ENCODE measurements at places on chromosomes 11 and 22.
A peak's percentile ranks its signal among the peaks of the same experiment; 100 is the strongest.

GRCh38 chr11:119167933-119168332, 592 bp upstream of the NLRX1 start:
- H3K27ac ChIP-seq, result peak overlapping the region; percentile 69
- DNase-seq, result no peak
- H3K27me3 ChIP-seq, result no peaks in the 10 kb centered on the region
- H3K36me3 ChIP-seq, result peaks cover 8% of the 10 kb centered on the region
- H3K4me3 ChIP-seq, result peak overlapping the region; percentile 87
- no peaks in the 10 kb centered on the region for H3K4me1 ChIP-seq

- H3K4me3 ChIP-seq, result peak overlapping the region; percentile 98
- H3K27me3 ChIP-seq, result no peaks in the 10 kb centered on the region
- no peak for DNase-seq
Observed at GRCh38 chr11:126281666-126282175, 1.2 kb upstream of the TIRAP start.

DNA sequence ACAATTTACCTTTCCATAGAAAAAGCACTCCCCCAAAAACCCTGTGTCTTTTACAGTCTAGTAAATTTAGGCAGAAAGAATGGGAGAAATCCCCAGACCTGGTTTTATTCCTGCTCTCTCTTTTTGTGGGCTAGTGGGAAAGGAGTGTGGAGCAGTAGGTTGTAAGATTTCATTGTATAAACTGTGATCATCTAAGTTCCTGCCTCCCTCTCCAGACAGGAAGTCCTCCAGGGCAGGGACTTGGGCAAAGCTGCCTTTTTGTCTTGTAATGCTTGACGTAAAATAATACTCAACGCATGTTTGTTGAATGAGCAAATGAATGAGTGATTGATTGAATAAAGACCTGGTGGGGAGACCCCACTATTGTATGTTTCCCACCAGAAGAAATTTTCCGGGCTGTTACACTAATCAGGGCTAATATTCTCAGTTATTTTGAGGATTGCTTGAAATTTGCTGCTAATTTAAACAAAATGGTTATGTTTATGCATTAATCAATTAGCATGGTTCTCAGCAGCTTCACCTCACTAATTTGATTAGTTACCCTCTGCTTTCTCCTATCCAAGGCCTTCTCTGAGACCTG, 36.3 kb downstream of the CSNK2A3 start:
- no peaks in the 10 kb centered on the region for H3K4me1 ChIP-seq
- no peaks in the 10 kb centered on the region for H3K36me3 ChIP-seq
- H3K27me3 ChIP-seq, result peaks cover 22% of the 10 kb centered on the region
- no peak for DNase-seq
- H3K4me3 ChIP-seq, result no peak overlapping the region

DNA sequence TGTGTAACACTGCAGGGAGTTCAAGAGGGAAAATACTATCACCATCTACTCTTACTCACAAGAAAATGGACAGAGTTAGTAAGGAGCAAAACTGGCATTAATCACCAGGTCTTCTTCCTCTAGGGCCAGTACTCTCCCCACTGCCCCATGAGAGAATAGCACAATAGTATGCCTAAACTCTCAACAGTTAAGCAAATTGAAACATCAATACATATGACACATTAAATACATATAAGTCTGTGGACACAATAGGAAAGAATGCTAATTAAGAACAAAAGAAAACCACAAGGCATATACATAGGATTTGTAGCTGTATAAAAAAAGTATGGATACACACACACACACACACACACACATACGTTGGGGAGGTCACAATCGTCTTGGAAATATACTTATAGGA, 197.9 kb upstream of the BDNF start:
- no peak overlapping the region for H3K27ac ChIP-seq
- H3K4me3 ChIP-seq, result no peak overlapping the region
- H3K4me1 ChIP-seq, result no peaks in the 10 kb centered on the region
- H3K27me3 ChIP-seq, result peaks cover 11% of the 10 kb centered on the region
- no peaks in the 10 kb centered on the region for H3K36me3 ChIP-seq
- DNase-seq, result no peak

GRCh38 chr22:30196880-30197336, 49.7 kb downstream of the LIF start:
- peaks cover 19% of the 10 kb centered on the region for H3K4me1 ChIP-seq
- no peak overlapping the region for H3K4me3 ChIP-seq
- peak overlapping the region; percentile 36 for H3K27ac ChIP-seq
- H3K36me3 ChIP-seq, result no peaks in the 10 kb centered on the region

- H3K4me1 ChIP-seq, result no peaks in the 10 kb centered on the region
- peaks cover 56% of the 10 kb centered on the region for H3K36me3 ChIP-seq
- no peak overlapping the region for H3K4me3 ChIP-seq
- no peak for DNase-seq
- H3K27ac ChIP-seq, result peak overlapping the region; percentile 75
- no peaks in the 10 kb centered on the region for H3K27me3 ChIP-seq
Observed at GRCh38 chr11:134243913-134244312, 9.2 kb downstream of the THYN1 start.

GRCh38 chr11:1271002-1271401, 38.4 kb downstream of the TOLLIP start:
- H3K27ac ChIP-seq, result no peak overlapping the region
- H3K27me3 ChIP-seq, result no peaks in the 10 kb centered on the region
- DNase-seq, result no peak
- H3K4me1 ChIP-seq, result no peaks in the 10 kb centered on the region
- H3K36me3 ChIP-seq, result peaks cover 6% of the 10 kb centered on the region
- H3K4me3 ChIP-seq, result no peak overlapping the region

DNA sequence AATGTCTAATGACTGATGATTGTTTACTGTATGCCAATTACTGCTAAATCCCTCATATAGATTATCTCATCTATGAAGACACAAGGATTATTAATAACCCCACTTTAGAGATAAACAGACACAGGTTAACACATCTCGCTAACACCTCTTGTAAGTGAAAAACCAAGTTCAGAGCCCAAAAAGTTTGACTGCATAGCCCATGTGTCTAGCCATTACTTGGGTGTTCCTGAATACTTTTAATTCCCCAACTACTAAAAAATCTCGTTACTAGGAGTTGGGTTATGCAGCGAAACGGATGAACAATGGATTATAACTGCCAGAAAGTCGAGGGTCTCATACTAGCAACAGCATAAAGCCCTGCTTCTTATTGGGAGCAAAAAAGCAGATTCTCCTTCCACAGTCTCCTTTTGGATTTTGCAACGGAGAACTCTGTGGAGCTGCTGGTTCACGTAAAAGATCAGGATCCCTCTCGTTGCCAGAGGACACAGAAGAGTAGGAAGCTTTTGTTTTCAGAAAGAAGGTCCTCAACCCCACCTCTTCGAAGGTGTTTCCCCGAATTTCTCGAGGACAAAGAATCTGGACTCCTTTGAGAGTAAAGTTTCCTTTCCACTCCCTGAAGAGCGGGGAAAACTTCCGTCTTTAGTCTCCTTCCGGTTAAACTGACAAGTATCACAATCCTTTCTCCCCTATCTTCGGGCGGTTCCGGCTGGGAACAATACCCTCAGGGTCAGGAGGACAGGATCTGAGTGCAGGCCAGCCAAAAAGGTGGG, 979 bp downstream of the ZBED5 start:
- H3K27me3 ChIP-seq, result no peaks in the 10 kb centered on the region
- peak overlapping the region; percentile 99 for H3K27ac ChIP-seq
- peaks cover 25% of the 10 kb centered on the region for H3K4me1 ChIP-seq
- no peak for DNase-seq

- peak overlapping the region; percentile 50 for H3K4me3 ChIP-seq
- no peaks in the 10 kb centered on the region for H3K27me3 ChIP-seq
- peaks cover 9% of the 10 kb centered on the region for H3K4me1 ChIP-seq
Observed at GRCh38 chr11:555780-556661, 4.5 kb downstream of the LMNTD2 start.

All from effector memory CD8-positive, alpha-beta T cell (primary cell).